Panc1 (cell line): ENCODE measurements at places on chromosomes 12 and 14. TPM values are rescaled to one million over a fixed set of nuclear protein-coding genes. Genes with fewer than 3 reads are reported as not detected.

Gene OR11H12
- not detected for total RNA-seq

Gene PIWIL1
- total RNA-seq = not detected

Gene AHNAK2
- 223 TPM for total RNA-seq

Gene SETD3
- 51.1 TPM for total RNA-seq

Gene NKX2-1
- total RNA-seq = 0.13 TPM

Gene GPR132
- 0.08 TPM for total RNA-seq

Gene PRH2
- not detected for total RNA-seq

Gene ENDOU
- not detected for total RNA-seq

Gene TAS2R42
- total RNA-seq = not detected

Gene WIF1
- total RNA-seq = not detected

Gene NOVA1
- not detected for total RNA-seq

Gene SRGAP1
- total RNA-seq = 26.8 TPM

Gene TPPP2
- not detected for total RNA-seq

Gene KRT77
- not detected for total RNA-seq

Gene ERC1
- total RNA-seq = 40.4 TPM

Gene LMO3
- total RNA-seq = 0.51 TPM

Gene HOXC9
- 37.2 TPM for total RNA-seq

Gene ZNF140
- total RNA-seq = 14.3 TPM

Gene NDUFA9
- 74.0 TPM for total RNA-seq

Gene ARG2
- total RNA-seq = 1.1 TPM

Gene CKAP4
- total RNA-seq = 95.9 TPM

Gene LRP1-AS
- total RNA-seq = not detected

Gene HOXC4
- total RNA-seq = 22.7 TPM
